Stimulated activated CD4-positive, alpha-beta T cell treated with anti-CD3 and anti-CD28 coated beads, Interleukin-4, amount 100 ng/mL, for 4 hours (primary cell): ENCODE measurements at places on chromosomes 13 and 19.
A peak's percentile ranks its signal among the peaks of the same experiment; 100 is the strongest.

- no peak for DNase-seq
Measured at GRCh38 chr13:91314888-91315287, 32.6 kb upstream of the MIR17HG start.

DNA sequence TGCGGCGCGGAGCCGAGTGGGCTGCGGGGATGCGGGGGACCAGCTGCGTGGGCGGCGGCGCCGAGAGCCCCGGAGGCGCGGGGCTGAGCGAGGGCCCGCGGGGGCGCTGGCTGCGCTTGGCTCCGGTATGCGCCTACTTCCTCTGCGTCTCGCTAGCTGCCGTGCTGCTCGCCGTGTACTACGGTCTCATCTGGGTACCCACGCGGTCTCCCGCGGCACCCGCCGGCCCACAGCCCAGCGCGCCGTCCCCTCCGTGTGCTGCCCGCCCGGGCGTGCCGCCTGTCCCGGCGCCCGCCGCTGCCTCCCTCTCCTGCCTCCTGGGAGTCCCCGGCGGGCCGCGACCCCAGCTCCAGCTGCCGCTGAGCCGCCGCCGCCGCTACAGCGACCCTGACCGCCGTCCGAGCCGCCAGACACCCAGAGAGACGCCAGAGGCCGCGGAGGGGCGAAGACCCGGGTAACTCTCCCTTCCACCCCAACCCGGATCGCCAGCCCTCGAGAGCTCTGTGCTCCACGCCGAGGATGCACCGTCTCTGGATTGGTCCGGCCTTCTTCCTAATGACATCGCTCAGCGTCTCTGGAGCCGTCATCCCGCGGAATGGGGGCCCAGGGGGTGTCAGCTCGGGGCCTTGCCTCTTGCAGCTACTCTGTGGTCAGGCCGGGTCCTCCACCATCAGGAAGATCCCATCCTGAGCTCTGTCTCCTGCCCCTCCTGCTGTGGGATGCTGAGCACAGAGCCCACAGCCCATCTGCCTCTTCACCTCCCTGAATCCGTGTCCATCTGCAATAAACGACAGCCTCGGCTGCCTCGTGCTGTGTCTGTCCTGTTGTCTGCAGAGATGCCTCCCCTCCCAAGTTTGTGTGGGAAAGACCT, 441 bp downstream of the INAFM1 start:
- peak; percentile 17 for DNase-seq

GRCh38 chr13:59946944-59947343, 216.8 kb downstream of the DIAPH3 start:
- no peak for DNase-seq

DNA sequence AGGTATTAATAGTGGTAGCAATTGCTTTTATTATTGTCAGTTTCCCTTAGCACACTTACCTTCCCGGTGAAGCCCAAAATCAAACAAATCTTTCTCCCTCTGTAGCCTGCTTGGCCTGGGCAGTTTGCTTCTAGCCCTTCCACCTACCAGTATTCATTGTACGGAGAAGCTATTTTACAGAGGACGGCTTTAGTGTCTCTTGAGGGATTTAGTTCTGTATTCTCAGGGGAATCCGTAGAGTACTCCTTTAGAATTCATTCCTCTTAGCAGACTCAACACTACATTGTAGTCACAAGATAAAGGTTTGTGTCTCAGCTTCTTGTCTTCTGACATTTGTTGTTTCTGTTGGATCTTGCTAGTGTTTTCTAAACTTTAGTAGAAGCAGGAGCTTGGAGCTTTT, 24.1 kb upstream of the WTIP start:
- DNase-seq = no peak

DNA sequence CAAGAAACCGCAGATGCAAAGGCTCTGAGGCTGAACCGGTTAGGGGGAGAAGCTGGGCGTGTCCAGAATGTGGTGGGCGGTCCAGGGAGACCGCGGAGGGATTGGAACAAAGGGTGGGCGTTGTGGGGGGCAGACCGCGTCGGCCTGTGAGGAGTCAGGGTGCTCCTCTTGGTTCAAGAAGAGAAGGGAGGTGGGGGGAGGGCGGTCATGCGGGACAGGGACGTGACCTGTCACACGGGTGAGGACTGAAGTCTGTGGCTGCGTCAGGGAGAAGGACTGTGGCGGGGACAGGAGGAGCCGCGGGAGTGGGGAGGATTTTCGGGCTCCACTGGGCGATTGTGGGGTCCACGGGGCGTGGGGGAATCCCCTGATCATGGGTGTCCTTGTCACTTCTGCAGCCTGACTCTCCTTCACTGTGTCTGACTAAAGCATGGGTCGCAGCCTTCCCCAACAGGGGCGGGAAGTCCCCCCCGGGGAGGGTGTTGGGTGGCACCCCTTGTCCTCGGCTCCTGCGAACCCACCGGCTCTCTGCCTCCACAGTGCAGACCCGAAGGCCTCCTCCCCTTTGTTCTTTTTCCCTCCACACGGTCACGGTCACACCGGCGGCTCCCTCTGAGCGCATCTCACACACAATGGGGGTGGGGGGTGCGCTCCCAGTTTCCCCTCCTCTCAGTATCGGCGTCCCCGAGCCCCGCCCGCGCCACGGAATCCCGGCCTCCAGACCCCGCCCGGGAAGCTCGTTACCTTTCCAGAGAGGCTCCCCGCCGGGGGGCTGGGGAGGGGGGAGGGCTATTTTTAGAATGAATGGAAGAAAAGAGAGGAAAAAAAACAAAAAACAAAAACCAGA, 16.4 kb upstream of the KCNN1 start:
- DNase-seq = peak; percentile 28

GRCh38 chr13:91308299-91308698, 39.2 kb upstream of the MIR17HG start:
- DNase-seq = no peak

DNA sequence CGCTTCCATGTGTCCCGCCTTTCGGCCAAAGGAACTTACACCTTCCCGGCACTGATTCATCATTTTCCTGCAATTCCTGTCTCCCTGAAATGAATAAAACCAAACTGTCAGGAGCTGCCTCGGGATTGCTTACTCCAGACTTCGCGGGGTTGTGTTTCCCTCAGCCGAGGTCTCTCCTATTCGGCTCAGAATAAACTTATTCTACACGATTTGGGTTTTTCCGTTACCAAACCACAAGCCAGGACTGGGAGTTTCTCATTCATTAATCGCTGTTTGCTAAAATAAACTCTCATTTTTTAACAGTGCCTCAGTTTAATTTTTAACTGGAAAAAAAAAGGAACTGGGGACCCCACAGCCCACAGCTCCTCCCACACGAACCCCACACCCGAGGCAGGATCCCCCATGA, 667 bp downstream of the ZNF878 start:
- no peak for DNase-seq

DNA sequence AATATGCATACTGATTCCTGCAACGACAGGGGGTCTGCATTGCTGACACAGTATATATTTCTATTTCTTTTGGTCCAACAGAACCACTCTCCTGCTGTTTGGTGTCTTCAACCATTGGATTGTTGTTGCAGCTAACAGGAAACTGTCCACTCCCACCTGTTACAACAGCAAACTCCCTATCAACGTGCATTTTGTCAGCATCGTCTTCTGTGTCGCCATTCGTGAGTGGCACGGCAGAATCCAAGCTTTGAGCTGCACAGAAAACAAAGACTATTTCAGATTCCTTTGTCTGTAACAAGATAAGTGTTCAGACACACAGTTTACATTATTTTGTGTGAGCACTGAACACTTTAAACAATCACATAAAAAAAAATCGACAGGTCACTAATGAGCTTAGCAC, 31.3 kb downstream of the ANKRD10 start:
- no peak for DNase-seq

- DNase-seq = no peak
Measured at GRCh38 chr19:45403272-45403671, 1.6 kb downstream of the PPP1R13L start.

DNA sequence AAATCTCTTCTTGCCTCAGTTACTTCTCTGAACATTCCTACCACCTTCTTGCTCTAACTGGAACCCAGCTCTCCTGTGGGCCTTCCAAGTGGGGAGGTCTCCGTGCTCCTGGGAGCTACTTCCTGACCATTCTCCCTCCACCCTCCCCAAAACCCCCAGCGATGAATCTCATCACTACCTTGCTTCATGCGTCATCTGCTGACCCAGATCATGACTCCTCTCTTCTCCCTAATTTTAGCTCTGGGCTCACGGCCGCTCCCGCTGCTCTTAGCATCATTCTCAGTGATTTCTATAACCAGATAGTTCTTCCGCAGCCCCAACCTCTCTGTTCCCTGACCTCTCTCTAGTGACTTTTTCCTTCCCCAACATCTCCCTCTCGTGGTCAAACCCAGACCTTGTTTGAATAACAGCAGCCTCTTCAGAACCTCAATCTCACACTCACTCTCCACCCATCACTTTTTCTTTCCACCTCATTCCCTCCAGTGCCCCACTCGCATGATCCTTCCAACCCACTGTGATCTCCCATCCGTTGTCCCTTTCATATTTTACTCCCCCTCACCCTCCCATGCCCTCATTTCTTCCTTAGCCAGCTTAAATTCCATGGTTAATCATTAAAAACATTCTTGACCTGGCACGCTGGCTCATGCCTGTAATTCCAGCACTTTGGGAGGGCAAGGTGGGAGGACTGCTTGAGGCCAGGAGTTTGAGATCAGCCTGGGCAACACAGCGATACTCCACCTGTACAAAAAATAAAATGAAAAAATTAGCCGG, 21.8 kb downstream of the MRPS12 start:
- peak; percentile 13 for DNase-seq

DNA sequence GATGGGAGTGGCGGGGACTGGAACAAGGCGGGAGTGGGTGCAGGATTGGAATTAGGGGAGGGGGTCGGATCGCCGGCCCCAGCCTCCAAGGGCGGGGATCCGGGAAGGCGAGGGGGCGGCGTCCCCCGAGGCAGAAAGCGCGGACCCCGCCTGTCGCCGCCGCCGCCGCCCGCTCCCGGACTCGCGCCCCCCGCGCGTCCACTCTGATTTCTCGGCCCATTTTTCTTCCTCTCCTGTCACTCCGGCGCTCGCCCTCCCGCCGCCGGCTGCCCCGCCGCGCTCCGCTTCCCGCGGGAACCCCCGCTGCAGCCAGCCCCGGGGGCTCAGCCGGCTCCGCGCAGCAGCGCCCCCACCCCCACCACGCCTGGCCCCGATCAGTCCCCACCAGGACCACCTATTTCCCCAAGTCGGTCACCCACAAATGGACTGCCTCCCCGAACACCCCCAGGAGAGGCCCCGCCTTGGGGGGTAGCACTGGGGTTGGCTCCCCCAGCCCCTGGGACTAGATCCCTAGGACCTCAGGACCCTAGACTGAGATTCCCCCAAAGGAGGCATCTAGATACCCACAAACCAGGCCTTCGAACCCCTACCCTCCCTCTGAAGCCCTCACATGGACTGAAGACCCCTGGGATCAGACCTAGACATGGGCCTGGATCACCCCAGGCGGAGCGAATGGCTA, 12.6 kb upstream of the ERFL start:
- no peak for DNase-seq

- DNase-seq = peak; percentile 2
Measured at GRCh38 chr13:89066868-89067466, 1395.8 kb downstream of the SLITRK5 start.
